ENCODE measurements at places on chromosomes 1 and 21.

DNA sequence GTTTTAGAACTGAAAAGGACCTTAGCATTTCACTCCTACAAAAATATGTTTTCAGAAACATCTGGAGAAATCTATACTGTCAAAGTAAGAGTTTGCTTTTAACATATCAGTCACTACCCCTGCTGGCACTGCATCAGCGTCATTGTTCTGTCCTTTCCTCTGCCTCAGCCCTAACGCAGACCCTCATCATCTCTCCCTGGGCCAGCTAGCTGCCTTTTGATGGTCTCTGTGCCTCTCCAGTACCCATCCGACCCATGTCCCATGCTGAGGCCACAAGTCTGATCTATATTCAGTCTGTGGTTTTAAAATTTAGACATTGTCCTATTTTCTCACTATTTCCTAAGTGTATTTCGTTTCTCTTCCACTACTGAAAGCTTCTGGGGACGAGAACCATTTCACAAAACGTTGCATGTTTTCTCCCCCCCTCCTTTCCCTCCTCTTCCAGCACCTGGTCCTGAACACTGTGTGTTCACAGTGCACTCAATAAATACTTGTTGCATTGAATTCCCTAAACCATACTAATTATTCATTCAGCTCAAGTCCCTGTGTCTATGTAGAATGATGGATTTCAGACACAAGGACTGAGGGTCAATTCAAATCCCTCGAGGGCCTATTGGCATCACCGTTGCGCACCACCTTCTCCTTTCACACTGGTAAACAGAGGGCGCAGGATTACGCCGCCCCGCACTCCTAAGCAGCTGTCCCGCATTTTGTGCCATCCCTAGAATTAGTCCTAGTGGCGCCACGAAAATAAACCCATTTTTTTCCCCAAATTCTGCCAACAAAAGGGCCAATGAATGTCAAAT is 53.4 kb downstream of the CD2 start:
- DNase-seq = no peak

DNA sequence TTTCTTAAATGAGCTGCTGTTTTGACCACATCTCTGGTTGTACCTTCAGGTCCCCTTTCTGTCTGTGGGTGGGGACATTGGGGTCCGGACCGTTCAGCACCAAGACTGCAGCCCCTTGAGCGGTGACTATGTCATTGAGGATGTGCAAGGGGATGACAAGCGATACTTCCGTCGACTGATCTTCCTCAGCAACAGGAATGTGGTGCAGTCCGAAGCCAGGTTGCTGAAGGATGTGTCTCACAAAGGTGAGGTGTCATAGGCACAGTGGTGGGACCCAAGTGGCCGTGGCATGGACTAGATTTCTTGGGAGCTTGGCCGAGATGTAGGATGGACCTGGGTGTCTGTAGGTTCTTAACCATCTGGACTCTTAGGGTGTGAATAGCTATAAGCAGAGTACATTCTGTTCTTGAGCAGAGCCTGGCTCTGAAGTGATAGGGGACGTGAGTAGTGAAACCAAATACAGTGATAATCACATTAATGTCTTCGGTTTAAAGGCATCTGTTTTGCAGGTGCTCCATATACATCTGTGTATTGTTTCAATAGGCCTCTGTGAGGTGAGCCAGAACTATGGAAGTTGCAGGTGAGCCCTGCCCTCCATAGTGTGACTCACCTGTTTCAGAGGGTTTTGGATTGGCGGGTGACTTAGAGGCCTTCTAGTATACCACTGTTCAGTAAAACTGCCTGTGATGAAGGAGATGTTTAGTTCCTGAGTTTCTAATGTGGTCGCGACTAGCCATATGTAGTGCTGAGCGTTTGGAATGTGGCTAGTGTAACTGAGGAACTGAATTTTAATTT is 6.4 kb downstream of the METTL13 start:
- DNase-seq = no peak

- no peak for DNase-seq
Measured at GRCh38 chr1:59309795-59310548, 13.1 kb downstream of the FGGY start.

- DNase-seq = no peak
Measured at GRCh38 chr1:67578397-67579020, 106.5 kb upstream of the GADD45A start.

GRCh38 chr1:31483012-31483946 is 70.3 kb downstream of the SERINC2 start:
- DNase-seq = no peak

DNA sequence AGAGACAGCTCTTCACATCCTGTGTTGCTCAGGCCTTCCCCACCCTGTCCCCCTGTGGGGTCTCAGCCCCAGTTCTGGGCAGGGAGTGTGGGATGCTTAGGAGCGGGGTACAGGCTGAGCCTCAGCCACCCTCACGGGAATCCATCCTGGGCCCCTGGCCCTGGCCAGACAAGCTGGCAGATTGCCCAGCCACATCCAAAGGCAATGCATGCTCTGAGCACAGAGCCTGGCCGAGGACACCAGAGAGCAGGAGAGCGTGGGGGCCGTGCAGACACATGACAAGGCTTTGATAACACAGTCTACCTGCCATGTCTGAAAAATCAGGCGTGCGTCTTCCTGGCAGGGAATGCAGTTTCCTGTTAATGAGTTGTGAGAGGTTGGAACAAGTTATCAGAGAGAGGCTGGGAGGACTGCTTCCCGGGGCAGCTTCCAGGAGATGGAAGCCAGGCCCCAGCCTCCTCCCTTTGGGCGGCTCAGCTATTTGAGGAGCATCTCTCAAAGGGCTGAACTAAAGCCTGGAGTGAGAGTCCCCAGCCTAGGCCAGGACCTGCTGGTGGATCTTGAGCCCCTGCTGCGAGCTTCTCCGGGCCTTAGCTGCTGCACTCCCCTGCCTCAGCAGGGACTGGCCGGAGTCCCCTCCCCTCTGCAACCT is 72.2 kb upstream of the SELENON start:
- no peak for DNase-seq

DNA sequence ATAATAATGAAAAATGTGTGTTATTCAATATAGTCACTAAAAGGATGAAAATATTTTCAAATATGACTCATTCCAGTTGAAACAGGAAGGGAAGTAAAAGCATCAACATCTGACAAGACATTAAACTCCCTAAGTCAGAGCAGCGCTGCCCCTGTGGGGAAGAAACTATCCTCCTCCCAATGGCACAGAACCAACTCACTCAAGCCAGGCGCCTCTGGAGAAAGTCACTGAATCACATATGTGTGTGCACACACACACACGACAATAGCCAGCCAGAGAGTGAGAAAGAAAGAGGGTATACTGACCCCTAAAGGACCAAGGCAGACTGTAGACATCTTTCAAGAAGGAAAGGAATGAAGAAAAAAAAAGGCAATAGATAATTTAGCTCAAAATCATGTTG is 126.9 kb downstream of the SETD4 start:
- DNase-seq = peak; percentile 4

- DNase-seq = no peak
Measured at GRCh38 chr1:78520216-78520615, 29.4 kb downstream of the PTGFR start.

DNA sequence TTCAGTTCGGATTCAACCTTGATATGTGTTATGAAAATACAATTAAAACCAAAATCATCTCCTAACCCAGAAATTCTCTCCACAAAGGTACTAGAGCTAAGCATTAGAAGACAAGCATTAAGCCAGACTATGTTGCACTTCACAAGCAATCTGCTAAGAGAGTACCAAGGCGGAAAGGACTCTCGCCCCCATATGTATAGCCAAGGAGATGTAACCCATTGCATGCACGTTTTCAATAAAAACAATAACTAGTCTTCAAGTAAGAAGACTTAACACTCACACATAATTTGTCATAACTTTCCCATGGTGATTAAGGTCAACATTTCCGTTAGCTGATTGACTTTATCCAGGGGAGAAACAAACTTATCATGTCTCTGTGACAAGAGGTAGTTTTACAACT is 27.6 kb upstream of the PTPRC start:
- DNase-seq = no peak

- no peak for DNase-seq
Measured at GRCh38 chr1:210722410-210723081, 393.8 kb downstream of the HHAT start.

DNA sequence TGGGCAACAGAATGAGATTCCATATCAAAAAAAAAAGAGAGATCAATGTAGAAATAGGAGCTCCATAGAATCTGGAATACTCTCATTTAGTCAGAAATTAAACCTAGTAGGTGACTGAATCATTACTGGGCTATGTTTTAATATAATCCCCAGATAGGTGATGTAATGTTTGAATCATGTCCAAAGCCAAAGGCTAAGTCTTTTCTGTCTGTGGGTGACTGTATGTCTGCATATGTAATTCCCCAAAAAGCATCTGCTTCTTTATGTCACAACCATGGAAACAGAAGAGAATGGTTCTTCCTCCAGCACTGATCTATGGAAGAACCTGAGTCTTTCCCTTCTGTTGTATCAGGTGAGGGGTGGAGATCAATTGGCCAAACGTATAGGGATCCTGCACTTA is 5.8 kb downstream of the LAMC2 start:
- no peak for DNase-seq

- DNase-seq = no peak
Measured at GRCh38 chr1:87686136-87686495, 357.4 kb downstream of the LMO4 start.

GRCh38 chr1:24322470-24323177 is 3.5 kb downstream of the GRHL3 start:
- no peak for DNase-seq

DNA sequence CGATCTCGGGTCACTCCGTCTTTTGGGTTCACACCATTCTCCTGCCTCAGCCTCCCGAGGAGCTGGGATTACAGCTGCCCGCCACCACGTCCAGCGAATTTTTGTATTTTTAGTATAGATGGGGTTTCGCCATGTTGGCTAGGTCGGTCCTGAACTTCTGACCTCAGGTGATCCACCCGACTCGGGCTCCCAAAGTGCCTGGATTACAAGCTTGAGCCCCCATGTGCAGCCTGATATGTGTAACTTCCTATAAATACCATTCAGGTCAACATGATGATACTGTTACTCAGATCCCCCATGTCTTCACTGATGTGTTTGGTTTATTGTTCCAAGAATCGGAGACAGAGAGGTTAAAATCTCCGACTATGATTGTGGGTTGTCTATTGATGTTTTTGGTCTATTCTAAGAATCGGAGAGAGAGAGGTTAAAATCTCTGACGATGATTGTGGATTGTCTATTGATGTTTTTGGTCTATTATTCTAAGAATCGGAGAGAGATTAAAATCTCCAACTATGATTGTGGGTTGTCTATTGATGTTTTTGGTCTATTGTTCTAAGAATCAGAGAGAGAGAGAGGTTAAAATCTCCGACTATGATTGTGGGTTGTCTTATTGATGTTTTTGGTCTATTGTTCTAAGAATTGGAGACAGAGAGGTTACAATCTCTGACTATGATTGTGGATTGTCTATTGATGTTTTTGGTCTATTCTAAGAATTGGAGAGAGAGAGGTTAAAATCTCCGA is 17.0 kb downstream of the C1orf159 start:
- no peak for DNase-seq

DNA sequence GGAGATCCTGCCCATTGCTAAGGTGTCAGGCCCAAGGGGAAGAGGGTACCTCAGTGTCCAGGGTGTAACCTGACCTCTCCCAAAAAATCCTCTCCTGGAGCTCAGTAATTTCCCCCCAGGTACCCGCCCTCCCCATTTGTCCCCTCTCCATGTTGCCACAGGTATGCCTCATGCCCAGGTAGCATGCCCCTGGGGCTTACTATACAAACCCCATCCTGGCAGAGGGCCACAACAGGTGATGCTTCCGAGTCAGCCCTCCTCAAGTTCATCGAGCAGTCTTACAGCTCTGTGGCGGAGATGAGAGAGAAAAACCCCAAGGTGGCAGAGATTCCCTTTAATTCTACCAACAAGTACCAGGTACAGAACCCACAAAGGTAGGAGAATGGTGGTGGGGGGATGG is 15.7 kb downstream of the ATP1A4 start:
- no peak for DNase-seq

DNA sequence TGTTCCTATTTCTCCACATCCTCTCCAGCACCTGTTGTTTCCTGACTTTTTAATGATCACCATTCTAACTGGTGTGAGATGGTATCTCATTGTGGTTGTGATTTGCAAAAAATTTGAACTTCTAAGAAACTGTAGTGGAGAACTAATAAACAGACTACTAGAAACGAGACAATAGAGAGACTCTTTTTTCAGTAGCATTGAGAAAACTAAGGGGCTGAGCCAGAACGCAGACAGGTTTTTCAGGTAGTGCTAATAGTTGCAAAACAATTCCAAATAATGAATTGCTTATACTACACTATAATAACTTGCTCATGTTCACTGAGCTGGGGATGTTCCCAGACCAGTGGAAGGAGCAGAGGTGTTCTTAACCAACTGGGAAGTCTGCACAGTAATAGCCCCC is 98.8 kb upstream of the DPH5 start:
- DNase-seq = no peak

DNA sequence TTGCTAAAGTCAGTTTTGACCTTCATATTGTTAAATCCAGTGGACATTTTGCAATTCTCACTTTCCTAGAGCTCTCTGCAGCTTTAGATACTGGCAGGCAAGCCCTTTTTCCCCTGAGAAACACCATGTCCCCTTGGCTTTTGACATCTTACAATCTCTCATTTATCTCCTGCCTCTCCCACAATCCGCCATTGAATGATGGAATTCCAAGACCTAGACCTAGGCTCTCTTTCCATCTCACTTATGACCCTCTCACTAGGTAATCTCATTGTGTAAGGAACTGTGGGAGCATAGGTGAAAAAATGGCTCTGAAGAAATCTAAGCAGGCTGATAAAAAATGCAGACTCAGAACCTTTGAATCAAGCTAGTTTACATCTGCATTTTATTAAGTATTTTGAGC is 2.0 kb downstream of the KYAT3 start:
- DNase-seq = no peak

DNA sequence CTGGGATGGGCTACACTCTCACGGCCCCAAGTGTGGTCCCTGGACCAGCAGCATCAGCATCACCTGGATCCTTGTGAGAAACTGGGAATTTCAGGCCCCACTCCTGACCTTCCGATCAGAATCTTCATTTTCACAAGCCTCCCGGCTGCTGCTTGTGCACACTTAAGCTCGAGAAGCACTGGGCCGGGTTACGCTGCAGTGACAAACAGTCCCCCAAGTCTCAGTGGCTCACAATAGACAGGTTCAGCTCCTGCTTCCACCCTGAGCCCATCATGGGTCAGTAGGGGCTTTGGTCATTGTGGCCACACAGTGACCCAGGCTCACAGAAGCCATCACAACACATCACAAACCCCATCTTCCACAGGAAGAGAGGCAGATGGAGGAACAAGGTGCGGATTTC is 63.5 kb downstream of the FHAD1 start:
- no peak for DNase-seq

DNA sequence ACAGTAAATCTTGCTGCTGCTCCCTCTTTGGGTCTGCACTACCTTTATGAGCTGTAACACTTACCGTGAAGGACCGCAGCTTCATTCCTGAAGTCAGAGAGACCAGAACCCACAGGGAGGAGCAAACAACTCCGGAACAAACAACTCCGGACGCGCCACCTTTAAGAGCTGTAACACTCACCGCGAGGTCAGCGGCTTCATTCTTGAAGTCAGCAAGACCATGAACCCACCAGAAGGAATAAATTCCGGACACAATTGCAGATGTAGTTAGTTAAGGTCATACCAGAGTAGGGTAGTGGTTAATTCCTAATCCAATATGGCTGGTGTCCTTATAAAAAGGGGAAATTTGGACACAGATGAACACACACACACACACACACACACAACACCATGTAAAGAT is 37.7 kb downstream of the VTCN1 start:
- no peak for DNase-seq

GRCh38 chr1:8903908-8904650 is 25.6 kb upstream of the ENO1 start:
- DNase-seq = no peak

- no peak for DNase-seq
Measured at GRCh38 chr1:170592591-170593111, 60.7 kb downstream of the GORAB start.

- DNase-seq = no peak
Measured at GRCh38 chr1:219463636-219464035, 149.3 kb downstream of the ZC3H11B start.
